ENCODE measurements at places on chromosomes 2 and 18.

DNA sequence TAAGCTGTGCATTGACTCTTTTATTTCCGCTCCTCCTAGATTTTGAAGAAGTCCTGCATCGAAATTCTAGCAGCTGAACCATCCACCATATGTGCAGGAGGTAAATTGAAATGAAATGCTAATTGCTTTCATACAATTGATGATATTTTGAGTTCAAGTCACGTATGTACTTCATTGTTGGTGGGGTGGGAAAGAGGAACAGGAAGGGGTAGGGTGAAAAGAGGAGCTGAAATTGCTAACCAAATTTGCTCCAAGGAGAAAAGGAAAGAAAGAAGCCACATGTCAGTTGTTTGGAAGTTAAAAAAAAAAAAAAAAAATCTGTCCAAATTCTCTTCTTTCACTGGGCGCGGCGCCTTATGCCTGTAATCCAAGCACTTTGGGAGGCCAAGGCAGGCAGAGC, 77.8 kb downstream of the ANTXR1 start:
- DNase-seq: no peak

DNA sequence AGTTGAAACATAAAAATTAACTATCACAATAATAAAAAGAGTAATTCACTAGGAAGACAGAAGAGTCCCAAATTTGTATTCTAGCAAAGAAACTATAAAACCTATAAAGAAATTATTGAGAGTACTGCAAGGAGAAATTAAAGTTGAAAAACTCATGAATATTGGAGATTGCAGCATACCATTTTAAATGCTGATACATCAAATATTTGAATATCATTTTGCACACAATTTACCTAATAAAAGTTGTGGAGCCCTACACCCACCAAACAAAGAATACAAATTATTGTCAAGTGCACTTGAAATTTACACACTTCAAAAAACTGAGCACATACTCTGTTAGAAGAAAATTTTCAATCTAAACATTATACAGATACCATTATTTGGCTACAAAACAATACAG, 531.6 kb upstream of the SMIM21 start:
- DNase-seq: no peak

DNA sequence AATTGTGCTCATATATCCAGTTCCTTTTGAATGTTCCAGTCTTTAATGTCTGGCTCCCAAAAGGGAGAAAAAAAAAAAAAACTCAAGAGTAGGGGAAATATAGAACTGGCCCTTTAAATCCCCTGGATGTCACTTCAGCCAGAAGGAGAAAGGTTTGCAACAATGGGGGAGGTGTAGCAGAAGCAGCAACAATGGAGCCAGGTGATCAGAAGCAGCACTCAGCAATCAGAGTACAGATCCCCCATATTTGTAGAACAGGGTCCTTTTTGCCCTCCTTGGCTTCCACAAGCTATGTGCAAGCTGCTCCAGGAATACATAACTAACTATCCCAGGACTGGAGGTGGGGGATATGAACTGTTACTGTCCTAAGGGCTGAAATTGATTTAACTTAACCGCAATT, 25.8 kb upstream of the ZNF397 start:
- no peak for DNase-seq

- no peak for DNase-seq
Observed at GRCh38 chr18:38933322-38933721, 1367.7 kb upstream of the CELF4 start.

DNA sequence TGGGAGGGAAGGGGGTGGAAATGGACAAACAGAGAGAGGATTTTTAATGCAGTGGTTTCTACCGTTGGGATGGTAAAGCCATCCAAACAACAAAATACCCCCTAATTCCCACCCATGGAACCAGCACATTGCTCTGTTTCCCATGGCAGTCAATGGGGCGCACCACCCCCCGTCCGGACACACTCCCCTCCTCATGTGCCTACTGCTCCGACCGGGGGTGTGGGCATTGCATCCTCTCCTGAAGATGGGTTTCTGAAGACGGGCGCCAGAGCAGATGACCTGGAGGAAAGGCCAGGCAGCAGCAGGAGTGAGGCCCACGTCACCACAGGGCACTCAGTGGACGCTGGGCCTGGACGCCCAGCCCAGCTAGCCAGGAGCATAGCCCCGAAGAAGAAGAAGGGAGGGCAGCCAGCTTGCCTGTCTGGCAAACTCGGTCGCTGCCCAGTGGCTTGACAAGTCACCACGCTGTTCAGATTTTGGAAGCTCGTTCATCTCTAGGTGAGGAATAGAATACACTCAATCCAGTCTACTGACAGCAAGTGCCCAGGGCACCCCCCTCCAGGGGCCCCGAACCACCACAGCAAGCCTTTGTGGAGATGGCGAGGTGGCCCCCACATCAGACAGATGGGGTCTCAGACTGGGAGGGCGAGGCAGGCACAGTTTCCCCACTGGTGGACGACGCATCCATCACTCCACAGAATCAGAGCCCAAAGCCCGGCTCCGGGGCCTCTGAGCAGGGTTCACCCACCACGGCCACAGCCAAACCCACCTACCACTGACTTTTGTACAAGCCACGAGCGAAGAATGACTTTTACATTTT, 296.2 kb upstream of the SALL3 start:
- DNase-seq: no peak

DNA sequence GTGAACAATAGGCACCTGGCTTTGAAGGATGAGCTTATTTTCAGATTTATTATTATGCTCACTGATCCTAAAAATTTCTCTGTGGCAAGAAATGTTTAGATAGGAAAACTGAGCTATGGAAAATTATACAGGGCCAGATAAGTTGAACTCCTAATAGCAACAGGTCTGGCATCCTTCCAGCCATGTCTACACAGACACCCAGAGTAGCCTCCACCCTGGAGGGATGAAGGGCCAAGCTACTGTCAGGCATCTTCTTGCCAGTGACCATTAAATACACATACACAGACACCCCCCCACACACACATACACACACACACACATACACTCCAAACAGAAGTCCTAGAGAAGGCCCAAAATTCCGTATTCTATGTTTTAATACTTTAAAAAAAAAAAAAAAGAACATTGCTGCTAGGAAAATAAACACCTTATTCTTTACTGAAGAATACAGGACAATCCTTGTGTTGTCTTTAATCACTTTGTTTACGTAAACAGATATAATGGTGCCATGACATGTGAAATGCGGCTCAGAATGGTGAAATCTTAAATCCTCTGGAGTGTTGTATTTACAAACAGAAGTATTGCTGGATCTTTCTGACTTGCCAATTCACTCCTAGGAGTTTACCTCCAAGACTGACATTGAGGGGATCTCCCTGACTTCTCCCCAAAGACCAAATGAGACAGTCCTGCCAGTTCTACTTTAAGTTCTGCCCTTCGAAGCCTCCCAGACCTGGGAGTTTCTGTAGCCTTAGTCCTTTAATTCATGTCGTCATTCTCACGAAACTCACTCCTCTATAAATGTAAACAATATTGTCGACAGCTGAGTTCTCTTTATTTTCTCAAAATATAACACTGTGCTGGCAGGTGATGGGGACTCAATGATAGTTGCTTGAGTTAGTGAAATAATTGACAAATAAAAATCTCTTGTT, 163.1 kb downstream of the ANTXR1 start:
- no peak for DNase-seq

DNA sequence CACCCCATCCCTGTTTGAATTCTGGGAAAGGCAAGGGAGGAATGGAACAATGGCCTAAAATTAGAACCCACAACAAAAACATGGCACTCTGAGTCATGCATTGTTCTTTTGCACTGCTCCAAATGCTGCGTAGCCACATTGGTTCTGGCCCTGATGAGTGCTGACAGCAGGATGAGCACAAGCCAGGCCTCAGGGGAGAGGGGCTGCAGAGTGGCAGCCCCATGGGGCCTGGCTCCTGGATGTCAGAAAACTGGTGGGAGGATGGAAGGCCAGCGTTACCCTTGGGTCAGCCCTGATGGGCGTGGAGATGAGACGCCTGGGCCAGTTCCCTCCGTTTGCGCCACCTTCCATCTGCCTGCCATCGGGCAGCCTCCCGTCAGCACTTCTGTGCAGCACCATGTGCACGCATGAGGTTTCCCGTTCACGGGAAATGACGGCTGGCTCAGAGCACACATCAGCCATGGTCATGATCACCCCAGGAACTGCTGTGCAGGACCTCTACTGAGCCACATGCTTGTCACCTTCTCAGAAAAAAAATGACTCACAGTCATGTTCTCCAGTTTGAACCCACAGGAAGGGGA, 65.6 kb downstream of the CYP26B1 start:
- DNase-seq: no peak

- no peak for DNase-seq
Observed at GRCh38 chr2:161994761-161995520, 79.1 kb downstream of the DPP4 start.

DNA sequence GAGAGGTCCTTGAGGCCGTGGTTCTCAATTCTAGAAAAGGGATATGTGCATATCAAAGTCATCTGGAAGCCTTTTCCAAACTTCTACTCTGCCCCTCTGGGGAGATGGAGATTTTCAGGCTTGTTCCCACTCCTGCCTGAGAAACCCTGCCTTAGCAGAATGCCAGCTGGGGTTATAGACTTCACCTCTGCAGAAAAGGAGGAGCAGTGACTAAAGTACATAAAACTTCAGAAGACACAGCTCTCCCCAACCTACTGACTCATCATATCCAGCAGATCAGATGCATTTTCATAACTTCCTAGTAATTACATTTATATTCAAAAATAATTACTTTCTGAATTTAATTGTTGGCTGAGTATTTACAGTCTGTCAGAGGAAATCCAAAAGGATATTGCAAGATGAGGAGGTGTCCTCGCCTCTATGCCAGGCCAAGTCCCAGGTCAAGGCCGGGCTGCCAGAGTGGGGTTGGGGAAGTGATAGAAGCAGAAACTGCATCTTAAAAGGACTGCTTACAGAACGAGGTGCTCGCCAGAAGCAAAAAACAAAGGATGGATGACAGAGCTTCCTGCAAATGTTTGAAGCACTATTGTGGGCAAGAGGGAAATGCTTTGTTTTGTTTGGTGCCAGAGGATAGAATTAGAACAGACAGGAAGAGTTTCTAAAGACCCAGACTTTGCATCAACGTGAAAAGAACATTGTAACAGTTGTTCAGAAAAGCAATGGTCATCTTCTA, 75.6 kb upstream of the APCDD1 start:
- no peak for DNase-seq
